ENCODE measurements at places on chromosomes 4 and X.
A peak's percentile ranks its signal among the peaks of the same experiment; 100 is the strongest.

DNA sequence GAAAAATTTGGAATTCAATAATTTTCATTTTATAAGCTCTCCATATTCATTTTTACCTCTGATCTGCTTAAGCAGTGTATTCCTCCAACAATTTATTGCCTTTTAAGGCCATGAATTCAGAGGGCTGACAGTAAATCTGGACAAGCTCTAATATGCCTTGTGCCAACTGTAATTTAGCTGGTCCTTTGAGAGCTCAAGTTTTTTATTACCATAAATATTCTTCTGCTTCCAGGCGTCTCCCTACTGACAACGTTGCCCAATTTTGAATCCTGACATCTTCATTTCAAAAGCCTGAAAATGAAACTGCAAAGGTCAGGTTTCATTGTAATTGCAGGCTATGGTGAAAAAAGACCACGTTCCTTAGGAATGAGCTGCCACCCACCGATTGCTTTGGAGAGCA, 95.8 kb upstream of the GEMIN8 start:
- no peak for DNase-seq

DNA sequence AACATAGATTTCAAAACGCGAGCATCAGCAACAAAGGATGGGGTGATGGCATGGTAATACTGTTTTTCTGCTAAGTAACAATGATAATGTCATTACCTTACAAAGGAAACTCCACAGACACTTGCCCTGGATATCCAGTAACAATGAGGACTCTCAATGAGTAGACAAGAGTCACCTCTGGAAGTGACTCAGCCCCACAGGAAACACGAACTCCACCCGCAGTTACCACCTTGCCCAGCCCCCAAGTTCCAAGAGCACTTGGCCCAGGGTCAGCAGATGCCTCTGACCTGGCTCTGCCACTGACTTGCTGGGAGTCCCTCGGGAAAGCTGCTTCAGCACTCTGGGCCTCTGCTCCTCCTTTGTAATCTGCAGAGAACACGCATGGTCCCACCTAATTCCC, 110.3 kb upstream of the MAP3K15 start:
- DNase-seq, result peak; percentile 80

GRCh38 chr4:22932326-22932725, 239.6 kb downstream of the GBA3 start:
- DNase-seq, result no peak

DNA sequence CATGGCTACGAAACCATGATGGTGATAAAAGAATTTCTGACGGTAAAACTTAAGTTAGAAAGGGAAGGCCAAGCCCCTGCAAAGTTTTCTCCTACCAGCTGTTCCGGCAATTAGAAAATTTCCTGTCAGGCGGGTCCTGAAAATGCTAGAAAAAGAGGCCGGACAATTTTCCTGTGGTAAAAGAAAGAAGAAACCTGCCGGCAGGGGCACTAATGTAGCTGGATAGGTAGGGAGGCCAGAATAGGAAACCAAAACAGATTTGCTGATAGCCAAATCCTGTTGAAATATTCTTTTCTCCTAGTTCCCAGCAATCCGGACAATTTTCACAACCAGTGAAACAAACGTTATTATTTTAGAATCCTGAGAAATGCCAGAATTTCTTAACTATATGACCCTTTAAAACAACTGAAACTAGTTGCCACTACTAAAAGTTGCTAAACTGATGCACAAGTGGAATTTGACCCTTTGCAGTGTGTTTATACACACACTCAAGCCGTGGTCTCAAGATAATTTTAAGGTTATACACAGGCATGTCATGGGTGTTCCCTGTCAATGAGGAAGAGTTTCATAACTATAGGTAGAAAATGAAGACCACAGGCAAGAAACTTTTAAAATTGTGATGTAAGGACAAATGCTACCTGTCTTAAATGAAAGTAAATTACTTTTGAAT, 47.7 kb downstream of the RPS6KA3 start:
- DNase-seq, result no peak

DNA sequence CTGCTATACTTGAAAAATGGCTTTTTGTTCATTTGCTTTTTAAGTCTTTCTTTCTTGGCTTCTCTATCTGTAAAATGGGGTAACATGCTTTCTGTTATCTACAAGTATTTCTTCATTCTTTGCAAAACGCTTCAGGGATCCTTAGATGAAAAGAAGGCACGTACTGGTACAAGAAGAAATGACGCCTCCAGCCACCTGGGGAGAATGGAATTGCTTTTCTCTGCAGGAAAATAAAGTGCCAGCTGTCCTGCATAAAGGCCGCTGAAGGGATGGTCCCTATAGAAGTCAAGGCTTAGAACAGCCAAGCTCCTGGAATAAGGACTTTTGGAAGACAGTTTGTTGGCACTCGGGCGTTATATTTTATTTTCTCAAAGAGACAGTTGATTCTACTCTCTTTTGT, 210.8 kb upstream of the RASGEF1B start:
- no peak for DNase-seq

DNA sequence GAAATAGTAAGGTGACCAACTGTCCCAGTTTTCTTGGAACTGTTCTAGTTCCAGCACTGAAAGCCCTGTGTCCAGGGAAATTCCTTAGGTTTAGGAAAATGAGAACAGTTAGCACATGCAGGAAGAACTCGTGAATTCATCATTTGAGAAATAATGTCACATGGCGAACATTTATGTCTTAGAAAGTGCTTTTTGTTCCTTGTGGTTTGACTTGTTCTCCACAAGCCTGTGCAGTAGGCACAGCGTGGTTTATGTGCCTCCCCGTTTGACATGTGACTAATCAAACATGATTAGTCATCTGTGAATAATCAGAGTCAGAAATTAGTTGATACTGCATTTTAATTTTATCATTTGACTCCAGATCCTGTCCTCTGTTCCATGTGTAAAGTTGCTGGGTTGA, 556.0 kb upstream of the CPEB2 start:
- no peak for DNase-seq
